Stimulated activated CD4-positive, alpha-beta T cell treated with anti-CD3 and anti-CD28 coated beads, Interleukin-15, amount 100 ng/mL, for 24 hours (primary cell): ENCODE measurements at places on chromosomes 2 and 18.

DNA sequence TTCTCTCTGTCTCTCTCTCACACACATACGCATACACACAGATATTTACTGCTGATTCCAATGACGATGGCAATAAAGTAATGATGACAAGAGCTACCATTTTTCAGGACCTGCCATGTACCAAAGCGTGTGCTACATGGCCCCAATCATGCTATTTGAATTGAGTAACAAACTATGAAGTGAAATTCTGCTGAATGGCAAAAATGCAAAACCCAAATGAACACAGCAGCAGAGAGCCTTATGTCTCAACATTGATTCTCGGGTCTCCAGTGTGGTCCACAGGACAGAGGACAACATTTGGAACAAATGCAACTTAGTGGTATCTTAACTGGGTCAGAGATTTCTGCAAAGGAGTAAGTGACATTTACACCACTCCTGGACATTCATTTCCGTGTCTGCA, 117.4 kb downstream of the PIEZO2 start:
- no peak for DNase-seq

DNA sequence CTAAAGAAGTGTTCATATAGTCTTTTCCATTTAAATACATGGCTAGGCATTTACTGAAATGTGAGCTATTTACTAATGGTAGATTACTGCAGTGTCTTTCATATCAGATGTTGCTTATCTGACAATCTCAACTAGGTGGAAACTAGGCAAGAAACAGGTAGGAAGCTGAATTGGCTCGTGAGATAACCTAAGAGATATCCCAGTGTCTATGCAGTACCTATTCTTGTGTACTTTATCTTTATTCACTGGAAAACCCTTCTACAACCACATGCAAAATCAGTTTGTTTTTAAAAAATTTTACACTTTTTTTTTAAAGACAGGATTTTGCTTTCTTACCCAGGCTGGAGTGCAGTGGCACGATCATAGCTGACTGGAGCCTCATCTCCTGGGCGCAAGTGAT, 63.8 kb downstream of the PLCL1 start:
- DNase-seq = no peak

DNA sequence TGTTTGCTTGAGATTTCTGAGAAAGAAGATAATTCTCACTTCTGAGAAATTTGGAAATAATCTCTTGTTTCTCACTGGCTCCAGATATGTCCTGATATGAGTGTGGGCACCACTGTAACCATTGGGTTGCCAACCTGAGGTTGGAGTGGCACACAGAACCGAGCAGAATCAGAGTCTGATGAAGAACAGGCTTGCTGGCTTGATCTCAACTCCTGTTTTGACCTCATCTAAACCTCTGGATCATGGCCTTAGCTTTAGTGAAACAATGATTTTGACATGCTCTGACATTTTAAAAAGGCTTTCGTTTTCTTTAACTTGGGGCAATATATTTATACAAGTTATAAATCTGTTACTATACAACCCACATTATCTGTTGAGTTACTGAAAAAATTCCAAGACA, 548.0 kb downstream of the IRS1 start:
- no peak for DNase-seq

GRCh38 chr2:226845386-226846116, 9.7 kb downstream of the RHBDD1 start:
- no peak for DNase-seq

GRCh38 chr2:191607096-191607495, 70.8 kb upstream of the NABP1 start:
- no peak for DNase-seq

DNA sequence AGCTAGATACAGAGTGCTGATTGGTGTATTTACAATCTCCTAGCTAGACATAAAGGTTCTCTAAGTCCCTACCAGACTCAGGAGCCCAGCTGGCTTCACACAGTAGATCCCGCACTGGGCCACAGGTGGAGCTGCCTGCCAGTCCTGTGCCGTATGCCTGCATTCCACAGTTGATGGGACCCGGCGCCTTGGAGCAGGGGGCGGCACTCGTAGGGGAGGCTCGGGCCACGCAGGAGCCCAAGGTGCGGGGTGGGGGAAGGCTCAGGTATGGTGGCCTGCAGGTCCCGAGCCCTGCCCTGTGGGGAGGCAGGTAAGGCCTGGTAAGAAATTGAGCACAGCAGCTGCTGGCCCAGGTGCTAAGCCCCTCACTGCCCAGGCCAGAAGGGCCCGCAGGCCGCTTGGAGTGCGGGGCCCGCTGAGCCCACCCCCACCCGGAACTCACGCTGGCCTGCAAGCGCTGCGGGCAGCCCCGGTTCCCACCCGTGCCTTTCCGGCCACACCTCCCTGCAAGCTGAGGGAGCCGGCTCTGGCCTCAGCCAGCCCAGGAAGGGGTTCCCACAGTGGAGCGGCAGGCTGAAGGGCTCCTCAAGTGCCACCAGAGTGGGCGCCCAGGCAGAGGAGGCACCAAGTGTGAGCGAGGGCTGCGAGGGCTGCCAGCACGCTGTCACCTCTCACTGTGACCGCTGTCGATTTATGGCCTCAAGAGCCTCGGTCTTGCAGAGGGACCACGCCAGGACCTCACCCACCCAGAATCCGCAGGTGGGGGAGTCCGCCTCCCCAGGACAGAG, 76.5 kb downstream of the MEX3C start:
- DNase-seq = no peak

- DNase-seq = peak; percentile 59
These were observed at the start of gene FSIP2 for GRCh38 chr2:185738679-185739472. FSIP2 (plus strand) TSS chr2:185738804; CDS start chr2:185738895, 91 bp downstream.

DNA sequence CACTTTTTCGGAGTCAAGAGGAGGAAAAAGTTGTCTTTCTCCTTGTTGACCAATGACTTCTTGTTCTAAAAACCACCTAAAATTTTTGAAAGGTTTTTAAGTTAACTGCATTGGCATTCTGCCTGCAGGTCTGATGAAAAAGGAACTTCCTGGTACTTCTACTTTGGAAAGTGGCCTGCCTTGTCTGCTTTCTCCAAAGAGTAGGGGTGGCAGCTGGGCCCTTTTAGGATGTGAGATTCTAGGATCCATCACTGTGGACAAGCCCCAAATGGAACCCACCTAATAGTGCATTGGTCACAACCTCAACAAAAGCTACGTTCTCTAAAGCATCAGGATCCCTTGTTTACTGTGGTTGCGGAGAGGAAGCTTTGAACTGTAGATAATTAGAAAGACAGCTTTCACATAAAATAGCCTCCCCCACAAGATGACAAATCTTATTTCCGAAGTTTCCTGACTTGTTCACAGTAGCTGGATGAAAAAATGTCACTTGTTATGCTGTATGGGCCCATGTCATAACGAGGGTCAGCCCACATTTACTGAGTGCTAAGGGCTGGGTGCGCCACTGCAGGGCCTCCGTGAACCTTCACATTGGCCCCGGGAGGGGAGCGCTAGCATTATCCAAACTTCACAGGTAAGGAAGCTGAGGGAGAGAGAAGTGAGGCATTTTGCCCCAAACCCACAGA, 17.4 kb downstream of the ASPRV1 start:
- no peak for DNase-seq

GRCh38 chr2:71681626-71682025, 228.3 kb downstream of the DYSF start:
- no peak for DNase-seq

GRCh38 chr2:158575051-158575635, 118.4 kb downstream of the PKP4 start:
- DNase-seq = no peak

GRCh38 chr2:18630941-18631340, 41.6 kb upstream of the NT5C1B start:
- DNase-seq = no peak

- no peak for DNase-seq
These were observed 12.4 kb upstream of the DTNB start for GRCh38 chr2:25685741-25686140.

DNA sequence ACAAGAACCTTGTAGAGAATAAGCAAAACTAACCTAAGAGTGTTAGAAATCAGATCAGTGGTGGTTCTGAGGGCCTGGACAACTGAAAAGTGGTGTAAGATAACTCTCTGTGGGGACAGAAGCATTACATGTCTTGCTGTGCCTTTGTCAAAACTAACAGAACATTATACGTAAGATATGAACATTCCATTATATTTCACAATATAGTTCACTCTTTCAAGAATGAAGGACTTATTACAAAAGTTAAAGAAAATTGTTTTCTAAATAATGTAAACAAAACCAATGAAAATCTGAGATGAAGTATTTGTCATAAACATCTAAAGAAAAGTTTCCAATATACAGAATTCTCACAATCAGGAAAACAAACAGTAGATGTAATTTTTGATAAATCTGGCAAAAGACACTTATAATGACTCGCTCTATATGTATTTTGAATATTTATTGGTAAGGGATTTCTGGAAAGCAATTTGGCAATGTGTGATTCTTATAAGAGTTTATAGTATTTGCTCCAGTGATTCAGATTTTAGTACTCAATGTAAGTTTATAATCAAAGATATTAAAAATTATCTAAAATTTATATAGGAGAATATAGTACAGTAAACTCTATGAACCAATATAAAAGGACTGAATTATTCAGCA, 258.4 kb downstream of the CD226 start:
- no peak for DNase-seq

- DNase-seq = no peak
These were observed 330.7 kb downstream of the MTX2 start for GRCh38 chr2:176599796-176600485.

DNA sequence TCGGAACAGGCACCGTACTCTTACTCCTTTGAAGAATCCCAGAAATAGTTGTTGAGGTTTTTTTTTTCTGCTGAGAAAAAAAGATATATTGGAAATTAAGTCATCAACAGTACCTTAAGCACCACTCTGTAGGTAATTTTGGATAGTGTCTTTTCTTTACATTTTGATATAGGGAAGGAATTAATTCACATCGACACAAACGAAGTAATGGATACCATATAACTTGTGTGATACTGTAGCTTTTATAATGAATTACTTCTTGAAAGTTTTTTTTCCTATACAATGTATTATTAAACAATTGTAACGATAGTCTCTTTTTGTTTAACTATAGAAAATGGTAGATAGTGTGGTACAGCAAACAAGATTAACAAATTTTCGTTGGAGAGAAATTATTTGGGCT, 1.5 kb upstream of the IKZF2 start:
- no peak for DNase-seq

DNA sequence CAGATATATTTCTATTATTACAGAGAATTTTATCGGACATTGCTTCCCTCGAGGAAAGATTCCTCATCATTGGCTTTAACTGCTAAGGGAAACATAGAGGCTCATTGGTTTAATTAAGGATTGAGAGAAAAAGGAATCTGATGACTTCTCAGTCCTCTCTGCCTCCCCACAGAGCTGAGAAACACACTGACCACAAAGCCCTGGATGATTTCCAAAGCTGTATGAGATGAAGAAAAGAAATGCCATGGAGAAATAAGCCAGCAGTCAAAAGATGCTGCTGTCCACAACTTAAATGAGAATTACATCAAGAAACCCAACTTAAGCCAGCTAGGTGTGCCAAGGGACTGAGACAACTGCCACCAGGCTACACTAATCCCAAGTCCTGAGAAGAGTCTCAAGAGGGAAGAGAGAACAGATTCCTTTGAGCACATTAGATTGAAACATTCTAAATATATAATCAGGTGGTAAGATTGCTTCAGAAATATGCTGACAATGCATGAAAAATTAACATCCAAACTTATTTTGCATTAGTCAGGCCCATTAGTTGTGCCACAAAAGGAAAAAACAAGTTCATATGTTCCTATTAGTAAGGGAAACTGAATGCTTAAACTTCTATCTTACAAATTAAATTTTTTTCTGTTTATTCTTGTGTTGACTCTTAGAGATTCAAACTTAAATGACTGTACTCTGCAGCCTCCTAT, 308.1 kb upstream of the CYRIA start:
- DNase-seq = no peak

GRCh38 chr2:54724560-54725342, 1.3 kb downstream of the EML6 start:
- peak; percentile 52 for DNase-seq

DNA sequence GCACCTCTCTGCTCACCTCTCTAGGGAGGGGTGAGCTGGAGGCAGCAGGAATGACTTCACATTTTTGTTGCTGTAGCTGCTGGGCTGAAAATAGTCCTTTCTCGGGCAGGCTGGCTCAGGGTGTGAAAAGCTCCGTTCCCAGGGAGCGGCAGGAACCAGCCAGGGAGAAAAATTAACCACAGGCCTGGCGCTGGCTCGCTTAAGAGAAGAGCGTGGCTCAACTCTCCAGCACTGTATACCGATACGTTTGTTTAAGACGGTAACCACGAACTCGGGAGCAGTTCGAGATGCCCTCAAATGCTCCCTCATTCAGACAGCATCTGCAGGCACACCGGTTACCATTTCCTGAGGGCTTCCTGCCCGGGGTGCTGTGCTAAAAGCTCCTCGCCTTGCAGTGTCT, 129.6 kb downstream of the CELF4 start:
- DNase-seq = no peak
